Osteoblast (primary cell): ENCODE measurements at places on chromosomes 3 and 15.
A peak's percentile ranks its signal among the peaks of the same experiment; 100 is the strongest.

GRCh38 chr15:60254416-60254815, 143.4 kb downstream of the ANXA2 start:
- no peak overlapping the region for H3K27ac ChIP-seq
- no peaks in the 10 kb centered on the region for H3K27me3 ChIP-seq
- no peak for DNase-seq
- H3K4me3 ChIP-seq, result no peak overlapping the region

DNA sequence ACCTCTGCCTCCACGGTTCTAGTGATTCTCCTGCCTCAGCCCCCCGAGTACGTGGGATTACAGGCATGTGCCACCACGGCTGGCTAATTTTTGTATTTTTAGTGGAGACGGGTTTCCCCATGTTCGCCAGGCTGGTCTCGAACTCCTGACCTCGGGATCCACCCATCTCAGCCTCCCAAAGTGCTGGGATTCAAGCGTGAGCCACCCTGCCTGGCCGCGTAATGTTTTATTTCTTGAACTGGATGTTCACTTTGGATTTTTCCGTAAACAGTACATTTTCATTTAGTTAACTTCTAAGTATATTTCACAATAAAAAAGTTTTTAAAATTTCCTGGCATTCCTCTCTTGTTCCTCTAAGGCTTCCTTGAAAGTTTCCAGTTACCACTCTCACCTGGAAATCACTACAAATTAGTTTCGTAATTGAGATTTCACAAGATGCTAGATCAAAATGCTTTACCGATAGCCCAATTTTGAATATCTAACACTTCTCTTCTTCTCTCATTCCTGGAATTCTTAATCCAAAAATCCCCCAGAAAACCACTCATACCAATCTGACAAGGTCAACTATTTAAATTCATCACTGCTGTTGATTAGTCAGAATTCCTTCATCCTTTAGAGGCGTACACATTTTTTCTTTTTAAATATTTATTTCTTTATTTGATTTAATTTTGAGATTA, 44.7 kb upstream of the INO80 start:
- peak; percentile 81 for DNase-seq
- no peaks in the 10 kb centered on the region for H3K27me3 ChIP-seq
- H3K27ac ChIP-seq, result peak overlapping the region; percentile 70
- H3K4me1 ChIP-seq, result peaks cover 14% of the 10 kb centered on the region
- H3K4me3 ChIP-seq, result no peak overlapping the region

DNA sequence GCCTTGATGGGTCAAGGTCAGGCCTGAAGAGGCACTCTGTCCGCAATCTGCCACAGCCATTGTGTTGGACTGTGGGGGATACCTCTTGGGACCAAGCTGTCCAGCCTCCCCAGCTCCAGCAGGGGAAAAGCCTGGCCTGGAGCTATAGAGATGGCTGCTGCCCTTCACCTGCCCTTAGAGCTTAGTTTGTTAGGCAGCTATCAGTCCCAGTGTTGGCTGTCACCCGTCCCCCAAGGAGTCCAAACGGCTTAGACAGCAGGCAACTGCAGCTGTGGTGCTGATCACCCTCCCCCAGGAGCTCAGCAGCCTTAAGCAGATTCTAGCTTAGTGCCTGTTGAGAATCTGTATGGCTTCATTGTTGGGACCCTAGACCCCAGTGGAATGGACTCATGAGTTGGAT, 180.3 kb downstream of the MYRIP start:
- H3K4me3 ChIP-seq, result no peak overlapping the region
- no peaks in the 10 kb centered on the region for H3K27me3 ChIP-seq
- DNase-seq, result no peak
- no peaks in the 10 kb centered on the region for H3K36me3 ChIP-seq

DNA sequence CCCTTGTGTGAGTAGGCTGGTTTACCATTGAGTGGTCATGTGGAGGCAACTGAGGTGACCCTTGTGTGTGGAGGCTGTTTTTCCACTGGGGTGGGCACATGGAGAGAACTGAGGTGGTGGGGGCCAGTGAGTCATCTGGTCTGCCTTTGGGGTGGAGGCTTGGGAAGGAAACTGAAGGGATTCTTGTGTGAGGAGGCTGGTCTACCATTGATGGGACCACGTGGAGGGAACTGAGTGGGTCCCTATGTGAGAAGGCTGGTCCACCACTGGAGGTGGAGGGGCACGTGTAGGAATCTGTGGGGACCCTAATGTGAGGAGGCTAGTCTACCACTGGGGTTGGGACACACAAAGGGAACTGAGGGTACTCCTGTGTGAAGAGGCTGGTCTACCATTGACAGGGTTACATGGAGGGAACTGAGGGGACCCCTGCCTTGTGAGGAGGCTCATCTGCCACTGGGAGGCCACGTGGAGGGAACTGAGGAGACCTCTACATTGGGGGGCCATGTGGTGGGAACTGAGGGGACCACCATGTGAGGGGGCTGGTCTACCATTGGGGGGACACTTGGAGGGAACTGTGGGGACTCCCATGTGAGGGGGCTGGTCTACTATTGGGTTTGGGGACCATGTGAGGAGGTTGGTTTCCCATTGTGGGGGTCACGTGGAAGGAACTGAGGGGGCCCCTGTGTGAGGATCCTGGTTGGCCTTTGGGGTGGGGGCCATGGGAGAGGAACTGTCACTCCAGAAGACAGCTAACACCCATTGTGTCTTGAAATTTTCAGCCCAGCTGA, 164.5 kb downstream of the WNT7A start:
- H3K27me3 ChIP-seq, result no peaks in the 10 kb centered on the region
- H3K4me1 ChIP-seq, result no peaks in the 10 kb centered on the region
- no peaks in the 10 kb centered on the region for H3K36me3 ChIP-seq
- DNase-seq, result no peak

GRCh38 chr3:36596419-36596818, 167.9 kb downstream of the DCLK3 start:
- H3K27me3 ChIP-seq, result no peaks in the 10 kb centered on the region
- H3K4me3 ChIP-seq, result no peak overlapping the region
- no peak overlapping the region for H3K27ac ChIP-seq
- H3K4me1 ChIP-seq, result peaks cover 7% of the 10 kb centered on the region
- no peaks in the 10 kb centered on the region for H3K36me3 ChIP-seq

DNA sequence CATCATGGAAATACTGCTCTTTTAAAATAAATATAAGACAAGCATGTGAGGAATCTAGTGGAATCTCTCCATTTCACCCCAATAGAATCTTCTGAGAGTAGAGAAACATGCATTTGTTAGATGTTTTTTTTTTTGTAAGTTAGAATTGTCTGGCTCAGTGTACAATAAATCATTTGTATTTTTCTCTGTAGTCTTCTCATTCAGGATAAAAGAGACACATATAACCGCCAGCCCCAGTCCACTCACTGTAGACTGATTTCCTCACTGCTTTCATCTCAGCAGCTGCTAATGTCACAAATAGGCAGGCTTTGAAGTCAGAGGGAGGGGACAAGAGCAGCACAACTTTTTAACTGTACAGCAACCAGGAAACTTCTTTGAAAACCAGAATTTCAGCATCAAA, 140.2 kb upstream of the RBMS3 start:
- H3K36me3 ChIP-seq, result no peaks in the 10 kb centered on the region
- H3K27ac ChIP-seq, result peak overlapping the region; percentile 18
- DNase-seq, result no peak
- H3K4me1 ChIP-seq, result peaks cover 22% of the 10 kb centered on the region
- H3K27me3 ChIP-seq, result no peaks in the 10 kb centered on the region

GRCh38 chr3:134677196-134677986, 26.6 kb upstream of the KY start:
- no peak overlapping the region for H3K4me3 ChIP-seq
- H3K27me3 ChIP-seq, result no peaks in the 10 kb centered on the region
- peaks cover 24% of the 10 kb centered on the region for H3K4me1 ChIP-seq
- peak; percentile 65 for DNase-seq

GRCh38 chr3:64824394-64824909, 136.7 kb upstream of the ADAMTS9 start:
- H3K4me3 ChIP-seq, result no peak overlapping the region
- no peaks in the 10 kb centered on the region for H3K27me3 ChIP-seq
- no peaks in the 10 kb centered on the region for H3K36me3 ChIP-seq
- H3K27ac ChIP-seq, result no peak overlapping the region

- H3K4me3 ChIP-seq, result no peak overlapping the region
- no peaks in the 10 kb centered on the region for H3K27me3 ChIP-seq
- DNase-seq, result no peak
- no peak overlapping the region for H3K27ac ChIP-seq
- no peaks in the 10 kb centered on the region for H3K36me3 ChIP-seq
- H3K4me1 ChIP-seq, result peaks cover 35% of the 10 kb centered on the region
These were observed 45.3 kb upstream of the VILL start for GRCh38 chr3:37945156-37945806.

GRCh38 chr3:127384717-127385539, 97.1 kb upstream of the PRR20G start:
- no peak for DNase-seq
- no peaks in the 10 kb centered on the region for H3K27me3 ChIP-seq
- no peaks in the 10 kb centered on the region for H3K36me3 ChIP-seq
- no peaks in the 10 kb centered on the region for H3K4me1 ChIP-seq
- no peak overlapping the region for H3K4me3 ChIP-seq
- no peak overlapping the region for H3K27ac ChIP-seq

- no peaks in the 10 kb centered on the region for H3K36me3 ChIP-seq
- H3K27ac ChIP-seq, result no peak overlapping the region
- H3K4me3 ChIP-seq, result no peak overlapping the region
- no peaks in the 10 kb centered on the region for H3K4me1 ChIP-seq
- H3K27me3 ChIP-seq, result no peaks in the 10 kb centered on the region
These were observed 151.1 kb upstream of the OSTN start for GRCh38 chr3:191047930-191048329.

DNA sequence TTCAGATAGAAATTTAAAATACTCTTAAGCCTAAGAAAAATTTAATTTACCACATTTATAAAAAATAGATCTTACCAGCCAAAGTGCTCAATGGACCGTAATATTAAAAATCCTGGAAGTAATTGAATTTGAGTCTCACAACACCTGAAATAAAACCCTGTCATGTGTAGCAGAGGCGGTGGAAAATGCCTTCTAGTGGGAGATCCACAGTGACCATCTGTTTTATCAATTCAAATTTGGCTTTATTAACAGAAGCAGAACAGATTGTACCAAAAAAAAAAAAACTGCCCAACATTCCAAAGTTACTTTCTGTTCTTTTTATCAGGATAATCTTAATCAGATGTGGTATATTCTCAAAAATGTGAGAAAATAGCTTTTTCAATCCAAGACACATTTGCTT, 71.7 kb downstream of the DMXL2 start:
- no peaks in the 10 kb centered on the region for H3K36me3 ChIP-seq
- no peak for DNase-seq
- H3K27me3 ChIP-seq, result no peaks in the 10 kb centered on the region
- no peaks in the 10 kb centered on the region for H3K4me1 ChIP-seq
- H3K4me3 ChIP-seq, result no peak overlapping the region

- no peak overlapping the region for H3K27ac ChIP-seq
- DNase-seq, result no peak
- H3K4me3 ChIP-seq, result no peak overlapping the region
- peaks cover 17% of the 10 kb centered on the region for H3K4me1 ChIP-seq
These were observed 32.6 kb downstream of the EHHADH start for GRCh38 chr3:185221203-185221602.

- H3K36me3 ChIP-seq, result no peaks in the 10 kb centered on the region
- no peak for DNase-seq
- no peaks in the 10 kb centered on the region for H3K4me1 ChIP-seq
These were observed 648.9 kb upstream of the ALCAM start for GRCh38 chr3:104717828-104718196.

- H3K36me3 ChIP-seq, result no peaks in the 10 kb centered on the region
- H3K4me1 ChIP-seq, result no peaks in the 10 kb centered on the region
- DNase-seq, result no peak
- H3K27me3 ChIP-seq, result no peaks in the 10 kb centered on the region
- no peak overlapping the region for H3K27ac ChIP-seq
These were observed 212.3 kb upstream of the NECTIN3 start for GRCh38 chr3:110859336-110859735.

DNA sequence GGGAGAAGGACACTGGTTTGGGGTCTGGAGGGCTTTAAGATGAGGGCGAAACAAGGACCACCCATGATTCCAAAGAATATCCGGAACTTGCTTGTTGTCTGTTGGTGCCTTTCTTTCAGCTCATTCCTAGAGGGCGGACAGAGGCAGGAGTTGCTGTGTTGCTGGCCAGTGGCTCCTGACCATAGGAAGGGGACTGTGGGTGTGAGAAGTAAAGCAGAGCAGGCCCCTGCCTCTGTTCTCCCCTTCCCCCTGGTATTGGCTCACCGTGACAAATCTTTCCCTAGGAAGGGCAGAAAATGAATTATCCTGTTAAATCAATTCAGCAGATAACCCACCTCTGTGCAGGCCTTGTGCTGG, 89.1 kb downstream of the LIPC start:
- peaks cover 12% of the 10 kb centered on the region for H3K27me3 ChIP-seq
- no peak for DNase-seq
- H3K36me3 ChIP-seq, result no peaks in the 10 kb centered on the region
- no peak overlapping the region for H3K4me3 ChIP-seq

DNA sequence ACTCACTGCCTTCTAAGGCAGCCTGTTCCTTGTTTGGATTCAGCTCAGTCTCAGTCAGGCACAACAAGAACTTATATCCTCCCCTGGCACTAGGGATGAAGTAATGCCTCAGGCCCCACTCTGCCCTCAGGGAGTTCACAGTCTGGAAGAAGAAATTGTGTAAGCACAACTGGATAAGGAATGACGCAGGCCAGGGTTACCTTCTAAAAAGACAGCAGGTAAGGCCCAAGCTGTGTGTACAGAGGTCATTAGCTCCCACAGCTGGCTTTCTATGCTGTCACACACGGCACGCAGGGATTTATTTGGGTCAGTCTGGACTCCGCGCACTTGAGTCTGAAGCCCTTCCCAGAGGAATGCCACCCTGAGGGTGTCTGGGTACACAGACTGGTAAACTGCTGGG, 82.9 kb downstream of the IQSEC1 start:
- no peak overlapping the region for H3K4me3 ChIP-seq
- DNase-seq, result peak; percentile 88
- peaks cover 17% of the 10 kb centered on the region for H3K4me1 ChIP-seq
- H3K36me3 ChIP-seq, result no peaks in the 10 kb centered on the region

DNA sequence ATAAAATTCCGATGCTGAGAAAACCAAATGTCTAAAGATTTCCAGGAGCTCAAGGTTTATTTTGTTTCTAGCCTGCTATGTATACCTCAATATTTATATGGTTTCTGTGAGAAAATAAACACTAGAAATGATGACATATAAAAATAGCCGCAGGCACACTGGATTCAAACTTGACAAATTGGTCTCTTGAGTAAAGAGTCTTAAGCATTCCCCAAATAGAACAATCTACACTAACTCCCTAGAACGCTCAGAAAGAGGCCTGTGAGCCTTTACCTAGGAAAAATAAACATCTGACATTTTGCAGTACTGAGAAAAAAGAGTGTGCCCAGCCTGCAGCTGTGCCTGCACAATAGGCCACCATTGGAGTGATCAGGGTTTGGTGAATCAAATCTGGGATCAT, 75.2 kb downstream of the NEK10 start:
- H3K4me3 ChIP-seq, result no peak overlapping the region
- DNase-seq, result no peak
- peaks cover 16% of the 10 kb centered on the region for H3K36me3 ChIP-seq
- peaks cover 7% of the 10 kb centered on the region for H3K4me1 ChIP-seq
- H3K27ac ChIP-seq, result no peak overlapping the region

DNA sequence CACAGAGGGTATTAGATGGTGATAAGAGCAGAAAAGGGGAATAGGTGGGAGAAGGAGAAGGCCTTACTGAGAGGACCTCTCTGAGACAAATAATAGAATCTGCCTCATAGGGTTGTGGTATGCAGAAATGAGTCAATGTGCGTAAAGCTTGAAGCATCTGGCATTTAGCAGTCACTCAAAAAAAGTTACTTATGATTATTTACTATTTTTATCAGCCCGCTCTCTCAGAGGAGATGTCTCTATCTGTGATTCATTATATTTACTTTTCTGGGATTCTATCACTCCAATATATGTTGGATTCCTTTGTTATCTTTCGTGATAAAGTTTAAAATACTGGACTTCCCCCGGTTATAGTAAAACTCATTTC, 4.6 kb upstream of the TM4SF1 start:
- H3K36me3 ChIP-seq, result no peaks in the 10 kb centered on the region
- H3K4me1 ChIP-seq, result peaks cover 55% of the 10 kb centered on the region
- DNase-seq, result peak; percentile 96
- H3K27me3 ChIP-seq, result no peaks in the 10 kb centered on the region
- H3K4me3 ChIP-seq, result no peak overlapping the region
- peak overlapping the region; percentile 94 for H3K27ac ChIP-seq
